Stimulated activated CD4-positive, alpha-beta T cell treated with anti-CD3 and anti-CD28 coated beads, Interleukin-2, amount 100 ng/mL, for 48 hours (primary cell): ENCODE measurements at places on chromosomes 7 and 10.

DNA sequence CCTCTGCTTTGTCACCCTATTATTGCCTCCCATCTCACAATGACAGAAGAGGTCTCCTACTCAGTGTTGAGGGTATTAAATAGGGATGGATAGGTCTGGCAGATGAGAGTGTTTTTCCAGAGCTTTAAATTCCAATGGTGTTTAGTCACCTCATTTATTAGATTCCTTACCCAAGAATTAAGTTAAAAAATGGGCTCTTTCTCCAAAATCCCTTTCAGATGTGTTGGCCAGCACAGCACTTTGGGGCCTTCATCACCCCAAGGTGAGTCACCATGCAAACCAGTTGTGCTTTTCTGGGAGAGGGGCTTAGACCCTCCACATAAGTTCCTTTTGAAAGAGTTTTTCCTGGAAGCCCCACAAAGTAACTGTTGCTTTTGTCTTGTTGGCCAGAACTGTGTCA is 78.4 kb downstream of the CYP26A1 start:
- no peak for DNase-seq

GRCh38 chr7:107684947-107685463 is 24.4 kb downstream of the SLC26A4 start:
- no peak for DNase-seq

DNA sequence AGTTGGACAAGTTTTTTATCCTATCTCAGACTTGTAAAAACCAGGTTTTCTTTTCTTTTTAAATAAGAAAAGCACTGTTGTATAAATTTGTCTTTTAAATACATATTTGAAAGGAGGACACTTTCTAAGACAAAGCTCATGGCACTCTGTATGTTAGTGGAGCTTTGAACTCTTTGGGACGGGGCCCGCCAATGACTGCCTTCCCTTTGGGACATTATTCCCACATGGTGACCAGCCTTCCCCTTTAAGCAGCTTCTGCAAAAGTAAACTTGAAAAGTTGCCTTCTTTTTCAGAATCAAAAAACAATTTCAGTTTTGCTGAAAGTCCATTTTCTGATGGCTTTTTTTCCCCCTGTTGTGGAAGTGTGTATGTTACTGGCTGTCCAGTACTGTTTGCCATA is 1.8 kb downstream of the CUX1 start:
- no peak for DNase-seq

- DNase-seq: no peak
Measured at GRCh38 chr10:3896161-3896560, 111.2 kb upstream of the KLF6 start.

DNA sequence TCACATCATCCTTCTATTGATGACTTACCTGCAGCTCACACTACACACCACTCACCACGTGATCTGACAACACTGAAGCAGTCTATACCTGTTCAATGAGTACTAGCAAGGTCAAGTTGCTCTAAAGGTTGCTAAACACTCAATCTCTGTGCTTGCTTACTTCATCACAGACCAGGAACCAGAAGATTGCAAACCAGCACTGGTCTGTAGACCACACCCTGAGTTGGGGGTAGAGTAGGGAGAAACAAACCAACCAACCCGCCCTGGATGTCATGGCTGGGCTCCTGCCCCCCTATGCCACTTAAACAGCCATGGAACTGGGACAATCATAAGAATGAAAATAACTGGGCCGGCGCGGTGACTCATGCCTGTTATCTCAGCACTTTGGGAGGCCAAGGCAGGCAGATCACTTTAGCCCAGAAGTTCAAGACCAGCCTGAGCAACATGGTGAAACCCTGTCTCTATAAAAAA is 19.6 kb downstream of the DLG5 start:
- DNase-seq: no peak

GRCh38 chr10:816958-817357 is 114.5 kb downstream of the LARP4B start:
- no peak for DNase-seq

- DNase-seq: no peak
Measured at GRCh38 chr10:129136951-129137350, 330.1 kb upstream of the MGMT start.
